ENCODE measurements at places on chromosomes 3 and 15.

GRCh38 chr3:24678421-24678865 is 183.8 kb upstream of the THRB start:
- DNase-seq: no peak

DNA sequence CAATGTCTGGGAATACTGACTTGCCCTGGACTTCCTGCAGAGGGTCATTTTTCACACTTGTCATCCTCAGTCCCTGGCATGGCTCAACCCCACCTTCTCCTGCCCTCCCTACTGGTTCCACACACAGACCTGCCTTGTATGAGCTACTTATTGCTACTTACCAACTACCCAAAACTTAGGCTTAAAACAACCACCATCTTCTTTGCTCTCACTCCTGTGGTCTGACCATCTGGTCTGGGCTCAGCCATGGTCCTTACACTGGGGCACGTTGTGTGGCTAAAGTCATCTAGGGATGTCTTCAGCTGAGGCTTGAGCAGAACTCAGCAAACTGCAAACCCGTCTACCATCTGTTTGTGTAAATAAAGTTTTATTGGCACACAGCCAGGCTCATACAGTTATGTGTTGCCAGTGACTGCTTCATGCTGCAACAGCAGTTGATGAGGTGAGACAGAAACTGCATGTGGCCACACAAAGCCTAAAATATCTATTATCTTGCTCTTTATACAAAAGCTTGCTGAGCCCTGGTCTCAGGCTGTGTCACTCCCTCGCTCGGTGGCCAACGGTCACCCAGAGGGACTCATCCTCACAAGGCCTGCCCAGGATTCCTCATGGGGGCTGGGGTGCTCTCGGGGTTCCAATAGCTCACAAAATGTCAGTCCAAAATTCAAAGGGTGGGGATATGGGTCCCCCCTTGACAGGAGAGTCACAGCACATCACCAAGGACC is 43.5 kb downstream of the KLF15 start:
- no peak for DNase-seq

- no peak for DNase-seq
Measured at GRCh38 chr3:187086831-187087230, 52.5 kb downstream of the RPL39L start.

- no peak for DNase-seq
Measured at GRCh38 chr3:24460974-24461373, 33.7 kb downstream of the THRB start.

DNA sequence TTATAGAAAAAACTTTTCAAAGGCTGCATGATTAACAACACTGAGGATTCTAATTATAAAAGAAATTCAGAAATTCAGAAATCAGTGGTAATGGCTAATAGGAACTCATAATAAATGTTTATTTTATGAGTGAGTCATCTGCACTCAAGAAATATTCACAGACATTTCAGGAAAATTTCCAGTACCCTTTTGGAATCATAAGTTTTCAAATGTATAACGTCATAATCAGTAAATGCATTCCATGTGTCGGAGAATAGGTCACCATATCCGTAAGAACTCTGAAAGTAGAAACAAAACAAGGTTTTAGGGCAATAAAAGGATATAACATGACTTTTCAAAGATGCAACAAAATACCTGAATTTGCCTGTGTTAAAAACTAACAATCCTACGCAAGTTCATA is 24.7 kb downstream of the EOGT start:
- DNase-seq: no peak

DNA sequence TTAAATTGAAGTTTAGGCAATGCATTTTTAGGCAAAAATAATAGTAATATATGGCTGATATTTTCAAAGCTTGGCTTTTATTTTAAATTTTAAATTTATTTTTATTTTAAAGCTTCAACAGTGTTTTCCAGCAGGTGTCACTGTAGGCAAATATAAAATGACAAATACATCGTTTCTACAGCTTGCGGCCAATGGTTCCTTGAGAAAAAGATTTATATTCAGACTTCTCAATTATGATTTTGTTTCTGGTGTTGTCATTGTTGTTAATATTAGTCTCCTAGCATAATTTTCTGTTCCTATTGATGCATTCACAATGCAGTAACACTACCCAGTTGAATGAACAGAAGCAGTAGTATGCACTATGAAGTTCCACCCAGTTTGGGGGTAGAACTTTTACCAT is 220.7 kb upstream of the DNAJC19 start:
- DNase-seq: peak; percentile 63

DNA sequence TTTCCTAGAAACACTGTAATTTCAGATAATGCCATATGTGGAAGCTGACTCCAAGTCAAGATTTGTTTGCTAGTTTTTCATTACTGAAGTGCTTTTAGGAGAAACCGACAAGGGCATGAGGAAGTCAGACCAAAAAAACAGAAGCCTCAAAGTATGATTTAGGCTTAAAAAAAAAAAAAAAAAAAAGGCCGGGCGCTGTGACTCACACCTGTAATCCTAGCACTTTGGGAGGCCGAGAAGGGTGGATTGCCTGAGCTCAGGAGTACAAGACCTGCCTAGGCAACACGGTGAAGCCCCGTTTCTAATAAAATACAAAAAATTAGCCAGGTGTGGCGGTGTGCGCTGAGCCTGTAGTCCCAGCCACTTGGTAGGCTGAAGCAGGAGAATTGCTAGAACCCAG is 11.6 kb downstream of the RPL15 start:
- no peak for DNase-seq

DNA sequence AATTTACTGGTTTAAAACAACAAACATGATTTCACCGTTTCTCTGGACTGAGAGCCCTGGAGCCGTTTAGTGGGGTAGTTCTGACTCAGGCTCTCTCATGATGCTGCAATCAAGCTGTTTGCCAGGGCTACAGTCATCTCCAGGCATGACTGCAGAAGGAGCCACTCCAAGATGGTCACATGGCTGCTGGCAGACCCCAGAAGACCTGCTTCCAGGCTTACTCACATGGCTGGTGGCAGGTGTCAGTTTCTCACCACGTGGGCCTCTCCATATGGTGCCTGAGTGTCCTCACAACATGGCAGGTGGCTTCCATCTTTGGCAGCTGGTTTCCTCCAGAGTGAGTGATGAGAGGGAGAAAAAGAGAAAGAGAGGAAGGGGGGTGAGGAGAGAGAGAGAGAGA is 378.3 kb upstream of the RGMA start:
- DNase-seq: peak; percentile 11

- DNase-seq: no peak
Measured at GRCh38 chr3:152113992-152114651, 154.6 kb upstream of the MBNL1 start.

DNA sequence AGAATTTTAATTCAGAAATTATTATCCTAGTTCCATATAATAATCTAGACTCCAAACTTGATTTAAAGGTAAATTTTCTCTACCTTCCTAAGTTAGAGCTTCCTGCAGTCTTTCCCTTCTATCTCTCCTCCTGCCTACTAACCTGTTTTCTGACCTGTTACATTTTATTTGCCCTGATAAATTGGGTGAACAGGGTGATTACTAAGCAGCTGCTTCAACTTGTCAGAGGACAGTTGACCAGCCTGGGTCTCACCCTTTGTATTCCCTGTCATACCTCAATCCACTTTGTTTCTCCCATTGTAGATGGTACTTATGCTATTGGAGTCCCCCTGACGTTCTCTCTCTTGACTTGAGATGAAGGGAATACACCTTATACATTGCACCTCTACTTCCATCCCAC is 28.4 kb upstream of the MYRIP start:
- DNase-seq: no peak

DNA sequence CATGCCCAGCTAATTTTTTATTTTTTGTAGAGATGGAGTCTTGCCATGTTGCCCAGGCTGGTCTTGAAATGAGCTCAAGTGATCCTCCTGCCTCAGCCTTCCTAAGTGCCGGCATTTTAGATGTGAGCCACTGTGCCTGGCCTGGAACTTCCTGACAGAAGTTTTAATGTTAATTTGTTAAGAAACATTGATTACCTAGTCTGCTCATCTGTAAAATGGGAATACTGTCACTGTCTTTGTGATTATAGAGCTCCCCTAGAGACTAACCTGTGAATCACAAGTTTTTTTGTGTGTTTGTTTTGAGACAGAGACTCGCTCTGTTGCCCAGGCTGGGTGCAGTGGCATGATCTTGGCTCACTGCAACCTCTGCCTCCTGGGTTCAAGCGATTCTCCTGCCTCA is 4.3 kb upstream of the EIF3J start:
- DNase-seq: no peak

DNA sequence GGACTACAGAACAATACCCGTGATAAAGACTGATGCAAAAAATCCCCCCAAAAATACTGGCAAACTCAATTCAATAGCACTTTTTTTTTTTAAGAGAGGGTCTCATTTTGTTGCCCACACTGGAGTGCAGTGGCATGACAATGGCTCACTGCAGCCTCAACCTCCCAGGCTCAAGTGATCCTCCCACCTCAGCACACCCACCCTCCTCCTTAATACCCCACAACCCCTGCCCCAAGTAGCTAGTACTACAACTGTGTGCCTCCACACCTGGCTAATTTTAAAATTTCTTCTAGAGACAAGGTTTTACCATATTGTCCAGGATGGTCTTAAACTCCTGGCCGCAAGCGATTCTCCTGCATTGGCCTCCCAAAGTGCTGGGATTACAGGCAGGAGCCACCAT is 11.4 kb downstream of the TOP2B start:
- no peak for DNase-seq

DNA sequence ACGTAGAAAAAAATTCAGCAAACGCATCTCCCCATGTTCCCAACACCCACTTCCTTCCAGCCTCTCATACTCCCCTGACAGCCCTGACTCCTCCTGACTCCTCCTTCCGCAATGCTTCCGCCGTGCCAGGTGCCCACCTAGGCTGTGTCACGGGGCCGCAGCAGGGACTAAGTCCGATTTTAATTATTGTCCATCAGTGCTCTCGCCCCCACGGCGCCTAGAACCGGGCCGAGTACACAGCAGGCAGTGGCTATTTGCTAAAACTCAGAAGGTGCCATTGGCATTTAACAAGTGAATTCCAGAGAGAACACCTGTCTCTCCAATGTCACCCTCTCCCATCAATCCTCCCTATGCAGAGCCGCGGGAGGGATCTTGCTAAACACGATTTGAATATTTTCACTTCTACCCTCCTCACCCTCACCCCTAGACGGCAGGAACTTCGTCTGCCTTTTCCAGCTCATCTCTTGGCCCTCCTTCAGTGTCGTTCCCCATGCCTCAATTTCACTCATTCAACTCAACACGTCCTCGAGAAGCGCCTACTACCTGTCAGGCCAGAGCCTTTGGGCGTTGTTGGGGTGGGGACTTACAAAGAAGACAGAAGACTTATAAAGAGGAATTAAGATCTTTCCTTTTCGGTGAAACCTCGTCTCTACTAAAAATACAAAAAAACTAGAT is 11.5 kb upstream of the SHF start:
- DNase-seq: peak; percentile 77

DNA sequence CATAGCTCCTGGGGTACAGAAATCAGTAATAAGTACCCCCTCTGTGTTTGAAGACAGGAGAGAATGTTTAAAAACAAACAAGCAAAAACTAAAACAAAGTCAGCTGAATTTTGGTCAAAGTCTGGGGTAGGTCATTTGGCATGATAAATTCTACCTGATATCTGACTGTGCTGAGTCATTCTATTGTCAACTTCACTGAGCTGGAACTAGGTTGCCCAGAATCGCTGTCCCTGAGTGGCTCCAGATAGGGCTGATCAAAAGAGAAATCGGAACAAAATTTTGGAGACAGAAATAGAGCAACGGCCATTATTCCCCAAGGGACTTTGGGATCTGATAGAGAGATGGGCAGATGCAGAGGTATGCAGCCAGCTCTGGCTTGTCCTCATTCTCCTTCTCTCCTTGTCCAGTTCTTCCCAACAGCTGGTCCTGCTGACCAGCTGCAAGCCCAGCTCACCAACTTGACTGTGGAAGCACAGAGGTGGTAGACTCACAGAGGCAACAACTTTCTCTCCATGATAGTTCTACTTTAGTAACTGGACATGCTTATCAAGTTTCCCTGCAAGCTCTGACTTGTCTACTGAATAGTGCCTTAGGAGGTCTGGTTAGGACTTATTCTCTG is 57.3 kb upstream of the MYRIP start:
- no peak for DNase-seq

DNA sequence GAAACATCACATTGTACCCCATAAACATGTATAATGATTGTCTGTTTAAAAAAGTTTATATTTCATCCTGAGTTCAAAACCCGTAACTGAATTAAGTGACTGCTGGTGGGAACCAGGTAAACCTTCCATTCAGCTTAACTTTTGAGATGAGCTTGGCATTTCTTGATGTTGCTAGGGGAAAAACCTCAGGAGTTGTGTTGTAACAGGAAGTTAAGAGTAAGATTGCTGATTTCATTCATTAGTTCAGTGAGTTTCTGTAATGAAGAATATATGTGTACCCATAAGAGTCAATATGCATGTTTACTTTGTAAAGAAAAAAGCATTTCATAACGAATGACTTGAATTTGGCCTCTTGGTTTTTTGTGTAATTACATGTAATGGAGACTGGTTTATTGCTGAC is 32.5 kb downstream of the CTSH start:
- DNase-seq: no peak

GRCh38 chr3:118682921-118683320 is 351.7 kb downstream of the IGSF11 start:
- DNase-seq: no peak

GRCh38 chr3:154040283-154040682 is 80.9 kb upstream of the ARHGEF26 start:
- DNase-seq: no peak

DNA sequence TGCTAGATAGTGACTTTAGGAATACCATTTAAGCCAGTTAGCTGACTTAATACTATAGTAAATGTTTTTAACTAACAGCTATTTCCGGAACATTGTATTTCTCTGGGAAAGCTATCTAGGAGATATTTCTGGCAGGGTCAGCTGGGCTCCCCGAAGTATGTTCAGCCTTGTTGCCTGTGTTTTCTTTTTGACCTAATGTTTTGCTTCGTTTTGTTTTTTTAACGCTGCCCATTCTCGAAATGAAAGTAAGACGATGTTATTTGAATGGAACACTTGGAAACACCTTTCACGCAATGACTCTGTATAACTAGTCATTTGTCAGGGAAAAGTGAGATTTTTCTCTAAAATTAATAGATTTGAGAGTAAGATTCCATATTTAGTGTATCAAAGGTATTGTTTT is 702.9 kb upstream of the NAALADL2 start:
- DNase-seq: no peak

DNA sequence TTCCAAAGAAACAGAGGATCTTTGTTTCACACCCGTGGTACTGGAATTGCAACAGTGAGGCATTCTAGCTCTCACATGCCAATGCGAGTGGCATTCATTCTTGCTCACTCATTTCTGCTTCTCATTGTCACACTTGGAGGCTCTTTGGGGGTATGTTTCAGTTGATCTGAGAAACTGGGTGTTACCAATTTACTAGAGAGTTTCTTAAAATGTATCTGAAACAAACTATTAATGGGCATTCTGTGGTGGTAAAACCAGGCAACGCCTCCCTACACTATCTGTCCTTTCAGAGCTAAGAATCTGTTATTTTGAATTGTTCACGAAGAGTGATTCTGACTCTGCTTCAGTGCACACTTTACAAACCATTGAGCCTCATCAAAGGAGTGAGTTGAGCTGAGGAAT is 140.6 kb upstream of the BHLHE40 start:
- no peak for DNase-seq

GRCh38 chr3:59783468-59783988 is 733.7 kb upstream of the CFAP20DC start:
- no peak for DNase-seq

All from pons (tissue), 1 donor.